ENCODE measurements at places on chromosomes 2 and 18.

- no peak for DNase-seq
Observed at GRCh38 chr2:239955989-239956817, 68.9 kb downstream of the NDUFA10 start.

DNA sequence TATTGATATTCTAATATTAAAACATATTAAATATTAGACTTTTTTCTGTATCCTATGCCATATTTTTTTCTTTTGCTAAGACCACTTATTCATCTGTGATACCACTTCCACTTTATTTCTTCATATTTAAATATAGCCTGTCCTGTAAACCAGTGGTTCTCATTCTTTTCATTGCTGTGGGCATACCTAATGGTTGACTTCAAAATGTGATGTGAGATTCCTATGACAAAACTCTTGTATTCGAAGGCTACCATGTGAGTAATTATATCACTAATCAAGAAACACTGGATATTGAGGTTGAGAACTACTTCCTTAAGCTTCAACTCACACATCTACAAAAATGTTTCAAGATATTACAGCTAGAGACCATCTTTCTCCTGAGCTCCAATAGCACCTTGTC lies 3.6 kb downstream of the SCRN3 start:
- DNase-seq: no peak

DNA sequence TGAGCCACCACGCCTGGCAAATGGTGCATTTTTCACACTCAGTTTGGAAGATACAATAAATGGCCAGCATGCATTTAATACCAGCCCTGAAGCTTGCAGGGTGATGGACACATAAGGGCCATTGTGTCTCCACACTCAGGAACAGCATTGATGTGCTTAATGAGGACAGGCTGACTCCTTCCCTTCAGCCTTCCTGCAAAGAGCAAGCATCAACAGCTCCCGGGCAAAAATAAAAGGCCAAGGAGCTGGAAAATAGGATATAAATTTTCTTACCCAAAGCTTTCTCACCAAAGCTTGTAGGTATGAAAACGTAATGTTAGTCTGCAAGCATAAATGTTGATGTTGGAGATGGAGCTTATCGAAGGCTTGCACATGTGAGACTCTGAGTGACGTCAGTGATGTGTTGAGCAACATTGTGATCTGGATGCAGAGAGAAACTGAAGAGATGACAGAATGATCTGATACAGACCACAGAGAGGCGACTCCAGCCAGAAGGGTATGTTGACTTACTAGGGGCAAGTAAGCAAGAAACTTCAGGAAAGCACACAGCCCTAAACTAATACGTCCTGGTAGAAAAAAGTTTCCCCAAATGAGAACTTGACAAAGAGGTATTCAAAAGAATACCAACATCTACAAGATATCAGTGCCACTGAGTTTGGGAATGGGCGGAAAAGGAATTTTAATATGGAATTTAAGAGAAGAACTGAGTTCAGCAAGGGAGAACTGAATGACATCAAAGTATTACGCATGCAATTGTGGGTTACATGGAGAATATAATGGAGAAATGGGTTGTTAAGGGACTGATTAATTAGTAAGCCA lies 256.5 kb downstream of the TGIF1 start:
- no peak for DNase-seq

DNA sequence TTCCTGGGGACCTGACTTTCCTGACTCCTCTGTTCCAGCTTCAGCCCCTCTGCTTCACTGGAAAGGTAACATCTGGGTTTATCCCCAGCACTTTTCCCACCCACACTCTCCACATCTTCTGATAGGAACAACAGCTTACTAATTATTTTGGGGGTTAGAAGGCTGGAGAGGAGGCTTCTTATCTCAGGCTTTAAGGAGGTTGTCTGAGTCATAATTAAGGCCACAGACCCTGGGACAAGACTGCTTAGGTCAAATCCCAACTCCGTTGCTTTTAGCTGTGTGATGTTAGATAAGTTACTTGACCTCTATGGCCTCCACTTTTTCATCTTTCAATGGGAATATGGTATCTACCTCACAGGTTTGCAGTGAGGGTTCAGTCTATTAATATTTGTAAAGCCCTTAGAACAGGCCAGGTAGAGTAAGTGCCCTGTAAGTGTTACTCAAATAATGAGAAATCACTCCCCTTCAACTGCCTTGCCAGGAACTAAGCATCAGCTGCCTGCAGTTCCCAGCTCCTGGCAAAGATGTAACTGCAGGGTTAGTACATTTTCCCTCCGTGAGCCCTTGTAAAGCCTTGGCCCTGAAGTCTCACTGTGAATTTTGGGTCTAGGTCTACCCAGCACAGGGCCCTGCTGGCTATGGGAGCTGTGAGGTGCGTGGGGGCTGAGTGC lies 123.6 kb downstream of the MTX2 start:
- DNase-seq: no peak

GRCh38 chr2:34734042-34734441 lies 1134.9 kb upstream of the FAM98A start:
- no peak for DNase-seq

- no peak for DNase-seq
Observed at GRCh38 chr2:128327180-128327964, 8.7 kb upstream of the HS6ST1 start.

DNA sequence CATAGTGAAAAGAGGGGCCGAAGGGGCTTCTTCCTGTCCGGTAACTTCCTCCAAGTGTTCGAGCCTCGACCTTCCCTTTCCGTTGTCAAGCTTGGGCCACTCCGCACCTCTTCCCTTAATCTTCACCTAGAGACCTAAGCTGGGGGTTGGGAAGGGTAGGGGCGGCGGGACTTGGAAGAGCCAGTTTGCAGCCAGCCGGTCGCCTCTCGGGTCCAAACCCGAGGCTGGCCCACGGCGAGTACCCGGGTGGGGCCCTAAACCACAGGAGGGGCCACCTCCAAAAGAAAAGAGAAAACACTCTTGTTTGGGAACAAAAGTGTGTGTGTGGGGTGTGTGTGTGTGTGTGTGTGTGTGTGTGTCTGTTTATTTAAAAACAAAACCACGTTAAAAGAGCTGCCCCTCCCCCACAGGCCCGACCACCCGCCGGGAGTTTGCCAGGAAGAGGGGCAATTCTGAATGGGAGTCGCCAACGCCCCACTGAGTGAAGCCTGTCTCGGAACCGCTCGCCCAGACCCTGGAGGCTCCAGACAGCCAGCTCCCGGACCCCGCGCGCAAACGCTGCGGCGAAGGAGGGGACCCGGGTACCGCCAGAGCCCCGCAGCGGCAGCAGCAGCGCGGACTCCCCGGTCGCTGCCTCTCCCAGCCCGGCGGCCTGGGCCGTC lies 488 bp upstream of the RHOB start:
- DNase-seq: no peak

DNA sequence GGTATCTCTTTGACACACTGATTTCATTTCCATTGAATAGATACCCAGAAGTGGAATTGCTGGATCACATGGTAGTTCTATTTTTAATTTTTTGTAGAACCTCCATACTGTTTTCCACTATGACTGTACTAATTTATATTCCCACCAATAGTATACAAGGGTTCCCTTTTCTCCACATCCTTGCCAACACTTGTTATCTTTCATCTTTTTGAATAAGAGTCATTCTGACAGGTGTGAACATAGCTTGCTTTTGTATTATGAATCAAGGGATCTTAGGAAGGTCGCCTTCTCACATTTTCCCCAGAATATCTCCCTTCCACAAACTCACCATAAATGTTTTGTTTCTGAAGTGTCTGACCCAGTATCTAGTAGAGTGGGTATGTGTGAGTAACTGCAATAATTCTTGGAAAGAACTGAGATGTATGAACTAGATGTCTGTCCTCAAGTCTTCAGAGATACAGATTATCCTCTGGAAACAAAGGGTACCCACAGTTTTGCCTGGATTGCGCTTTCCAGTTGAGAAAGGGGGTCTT lies 17.1 kb upstream of the SP3 start:
- no peak for DNase-seq

- DNase-seq: no peak
Observed at GRCh38 chr2:109532728-109533076, 81.1 kb downstream of the SEPTIN10 start.

GRCh38 chr2:46230115-46230571 lies 67.1 kb upstream of the EPAS1 start:
- DNase-seq: no peak

DNA sequence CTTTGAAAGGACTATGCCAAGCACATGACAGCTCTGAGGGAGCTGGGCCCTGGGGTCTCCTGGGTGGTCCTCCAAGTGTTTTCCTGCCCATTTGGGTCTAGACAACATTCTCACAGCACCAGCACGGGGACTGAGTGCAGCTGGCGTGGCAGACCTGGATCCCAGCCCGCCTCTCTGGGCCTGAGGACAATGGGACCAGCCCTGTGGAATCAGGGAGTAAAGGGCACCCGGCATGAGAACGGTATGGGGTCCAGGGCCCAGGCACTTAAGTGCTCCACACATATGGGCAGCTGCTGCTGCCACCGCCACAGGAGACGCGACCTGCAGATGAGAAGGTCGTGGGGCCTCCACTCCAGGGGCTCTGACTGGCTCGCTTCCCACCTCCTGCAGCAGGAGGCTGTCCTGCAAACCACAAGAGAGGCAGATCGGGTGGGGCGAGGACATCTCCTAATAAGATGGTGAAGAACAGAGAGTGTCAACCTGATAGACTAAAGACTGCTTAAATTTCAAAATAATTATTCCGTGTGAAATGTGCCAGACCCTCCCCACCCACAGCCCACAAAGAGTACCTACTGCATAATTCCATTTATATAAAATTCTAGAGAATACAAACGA lies 46.3 kb downstream of the FAM178B start:
- no peak for DNase-seq

- DNase-seq: no peak
Observed at GRCh38 chr2:146094185-146094584, 1574.3 kb upstream of the ZEB2 start.

GRCh38 chr2:8462280-8462679 lies 219.6 kb upstream of the ID2 start:
- DNase-seq: no peak

DNA sequence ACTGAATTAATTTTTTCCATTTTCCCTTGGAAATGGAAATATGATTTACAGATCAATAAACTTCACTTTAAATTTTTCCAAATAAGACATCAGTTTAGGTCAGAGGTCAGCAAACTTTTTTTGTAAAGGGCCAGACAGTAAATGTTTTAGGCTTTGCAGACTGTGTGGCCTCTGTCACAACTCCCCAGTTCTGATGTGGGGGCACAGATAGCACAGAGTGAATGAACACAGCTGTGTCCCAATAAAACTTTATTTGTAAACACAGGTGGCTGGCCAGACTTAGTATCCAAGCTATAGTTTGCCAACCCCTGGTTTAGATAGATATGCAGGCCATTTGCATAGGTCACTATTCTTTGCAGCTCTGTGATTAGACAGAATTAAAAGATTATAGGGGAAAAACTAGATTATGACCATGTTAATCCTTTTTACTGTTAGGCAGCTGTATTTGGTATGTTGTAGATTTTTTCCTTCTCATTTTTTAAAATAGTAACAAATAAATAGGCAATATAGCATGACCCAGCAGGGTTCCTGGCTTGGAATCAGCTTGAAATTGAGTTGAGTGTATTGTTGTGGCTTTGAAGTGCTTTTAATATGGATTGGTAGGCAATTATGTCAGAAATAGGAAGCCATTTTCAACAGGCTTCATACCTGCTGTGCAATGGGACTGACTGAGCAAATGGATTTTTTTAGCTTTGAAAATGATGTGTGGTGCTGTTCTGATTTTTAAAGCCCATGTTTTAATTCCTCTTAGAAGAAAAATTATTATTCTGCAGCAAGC lies 59.7 kb downstream of the WDSUB1 start:
- DNase-seq: no peak

- DNase-seq: no peak
Observed at GRCh38 chr2:235034265-235035118, 82.7 kb downstream of the SH3BP4 start.

- no peak for DNase-seq
Observed at GRCh38 chr2:58594762-58595161, 353.6 kb upstream of the FANCL start.

- no peak for DNase-seq
Observed at GRCh38 chr18:3103576-3103975, 90.6 kb upstream of the LPIN2 start.

DNA sequence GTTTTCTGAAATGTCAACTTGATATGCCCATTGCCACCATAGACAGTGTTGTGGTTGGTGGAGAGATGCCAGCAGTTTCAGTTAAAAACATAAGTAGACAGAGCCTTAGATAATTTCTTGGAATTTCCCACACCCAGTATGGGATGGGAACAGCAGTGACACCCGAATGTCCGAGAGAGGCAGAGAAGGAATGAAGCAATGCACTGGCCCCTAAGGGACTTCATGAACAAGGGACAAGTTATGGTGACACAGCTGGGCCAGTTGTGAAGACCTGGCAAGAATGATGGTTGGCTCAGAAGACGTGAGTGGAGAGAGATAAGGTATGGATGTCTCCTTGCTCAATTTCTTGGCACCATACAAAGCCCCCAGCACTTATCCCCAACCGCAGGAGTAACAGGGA lies 165.2 kb upstream of the APCDD1 start:
- no peak for DNase-seq

- no peak for DNase-seq
Observed at GRCh38 chr2:71174207-71174606, 43.8 kb downstream of the MPHOSPH10 start.

- DNase-seq: no peak
Observed at GRCh38 chr2:9807056-9807455, 36.2 kb upstream of the TAF1B start.
